ENCODE measurements at places on chromosomes 12 and 14. TPM values are rescaled to one million over a fixed set of nuclear protein-coding genes. Genes with fewer than 3 reads are reported as not detected.

GRCh38 chr12:67909091-67909531, 80.1 kb upstream of the IFNG-AS1 start:
- no peak for DNase-seq

DNA sequence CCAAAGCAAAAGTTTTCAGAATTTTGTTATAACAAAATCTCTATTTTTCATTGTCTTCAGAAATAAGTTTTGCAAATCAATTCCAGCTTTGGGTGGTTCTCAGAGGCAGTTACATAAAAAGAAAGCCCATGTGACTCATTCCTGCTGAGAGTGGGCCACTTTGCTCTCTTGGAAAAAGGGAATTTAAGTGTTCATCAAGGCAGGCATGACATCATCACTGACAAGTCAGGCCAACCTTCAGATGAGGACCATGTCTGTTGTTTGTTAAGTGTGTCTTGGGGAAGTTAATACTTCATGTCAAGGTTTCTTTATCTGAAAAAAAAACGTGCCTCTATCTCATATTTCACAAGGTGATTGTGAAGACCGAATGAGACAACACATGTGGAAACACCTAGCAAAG, 519.8 kb upstream of the TMPO start:
- no peak for DNase-seq

- no peak for DNase-seq
Measured at GRCh38 chr12:1809591-1810190, 10.7 kb upstream of the LRTM2 start.

- DNase-seq: no peak
Measured at GRCh38 chr12:13120413-13120812, 16.9 kb upstream of the GSG1 start.

DNA sequence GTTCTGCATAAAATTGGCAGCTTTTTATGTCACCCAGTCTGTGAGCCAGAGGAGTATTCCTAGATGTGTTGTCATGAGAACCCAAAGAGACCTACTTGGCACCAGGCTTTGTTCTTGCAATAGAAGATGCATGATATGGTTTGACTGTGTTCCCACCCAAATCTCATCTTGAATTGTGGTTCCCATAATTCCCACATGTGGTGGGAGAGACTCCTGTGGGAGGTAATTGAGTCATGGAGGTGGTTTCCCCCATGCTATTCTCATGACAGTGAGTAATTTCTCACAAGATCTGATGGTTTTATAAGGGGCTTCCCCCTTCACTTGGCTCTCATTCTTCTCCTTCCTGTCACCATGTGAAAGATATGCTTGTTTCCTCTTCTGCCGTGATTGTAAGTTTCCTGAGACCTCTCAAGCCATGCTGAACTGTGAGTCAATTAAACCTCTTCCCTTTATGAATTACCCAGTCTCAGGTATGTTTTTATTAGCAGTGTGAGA, 572.0 kb upstream of the ATP2B1 start:
- no peak for DNase-seq

POTEG gene
- total RNA-seq: not detected

TCL1B gene
- not detected for total RNA-seq

All from sigmoid colon (tissue), 7 donors.